ENCODE measurements at places on chromosomes 2 and 18.

DNA sequence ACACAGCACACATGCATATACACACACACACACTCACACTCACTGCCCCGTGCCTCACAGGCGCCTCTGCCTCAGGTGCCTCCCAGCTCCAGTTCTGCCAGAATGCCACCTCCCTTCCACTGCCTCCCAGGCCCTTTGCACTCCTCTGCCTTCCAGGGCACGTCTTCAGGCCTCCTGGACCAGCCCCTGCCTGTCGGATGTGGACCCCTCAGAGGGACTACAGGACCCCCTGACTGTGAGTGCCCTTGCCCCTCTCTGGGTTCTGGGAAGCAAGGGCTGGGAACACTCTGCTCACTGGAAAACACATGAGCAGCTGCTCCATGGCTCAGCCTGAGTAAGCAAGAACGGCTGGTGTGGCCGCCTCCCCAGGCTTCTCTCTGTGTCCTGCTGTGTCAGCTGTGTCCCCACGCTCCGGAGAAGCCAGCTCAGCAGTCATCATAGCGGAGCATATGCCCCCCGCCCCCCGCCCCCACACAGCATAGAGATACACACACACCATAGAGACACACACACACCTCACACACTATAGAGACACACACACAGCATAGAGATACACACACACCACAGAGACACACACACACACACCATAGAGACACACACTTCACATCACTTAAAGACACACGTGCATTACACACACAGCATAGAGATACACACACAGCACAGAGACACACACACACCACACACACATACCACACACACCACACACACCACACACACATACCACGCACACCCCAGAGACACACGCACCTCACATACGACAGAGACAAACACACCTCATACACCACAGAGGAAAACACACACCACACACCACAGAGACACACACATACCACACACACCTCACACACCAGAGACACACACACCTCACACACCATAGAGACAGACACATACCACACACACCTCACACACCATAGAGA, 271.3 kb downstream of the CYRIA start:
- DNase-seq = no peak

- no peak for DNase-seq
These were observed 54.9 kb downstream of the TET3 start for GRCh38 chr2:74039611-74040010.

- no peak for DNase-seq
These were observed 229.5 kb upstream of the ZC3H15 start for GRCh38 chr2:186256540-186256939.

DNA sequence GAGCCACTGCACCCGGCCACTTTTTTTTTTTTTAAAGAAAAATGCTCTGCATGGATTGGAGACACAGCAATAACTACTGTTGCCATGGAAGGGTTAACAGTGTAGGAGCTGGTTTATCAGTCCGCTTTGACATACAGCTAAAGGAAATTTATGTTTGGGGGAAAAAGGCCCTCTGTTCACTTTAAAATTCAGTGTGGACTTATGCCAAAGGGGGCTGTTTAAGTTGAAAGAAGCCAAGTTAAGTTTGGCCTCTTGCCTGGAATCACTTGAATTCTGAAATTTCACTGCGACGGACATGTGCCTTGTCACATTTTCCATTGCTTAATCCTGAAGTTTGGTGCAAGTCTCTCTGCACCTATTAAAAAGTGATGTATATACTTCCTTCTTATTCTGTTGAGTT, 3.1 kb downstream of the KCNE4 start:
- DNase-seq = no peak

DNA sequence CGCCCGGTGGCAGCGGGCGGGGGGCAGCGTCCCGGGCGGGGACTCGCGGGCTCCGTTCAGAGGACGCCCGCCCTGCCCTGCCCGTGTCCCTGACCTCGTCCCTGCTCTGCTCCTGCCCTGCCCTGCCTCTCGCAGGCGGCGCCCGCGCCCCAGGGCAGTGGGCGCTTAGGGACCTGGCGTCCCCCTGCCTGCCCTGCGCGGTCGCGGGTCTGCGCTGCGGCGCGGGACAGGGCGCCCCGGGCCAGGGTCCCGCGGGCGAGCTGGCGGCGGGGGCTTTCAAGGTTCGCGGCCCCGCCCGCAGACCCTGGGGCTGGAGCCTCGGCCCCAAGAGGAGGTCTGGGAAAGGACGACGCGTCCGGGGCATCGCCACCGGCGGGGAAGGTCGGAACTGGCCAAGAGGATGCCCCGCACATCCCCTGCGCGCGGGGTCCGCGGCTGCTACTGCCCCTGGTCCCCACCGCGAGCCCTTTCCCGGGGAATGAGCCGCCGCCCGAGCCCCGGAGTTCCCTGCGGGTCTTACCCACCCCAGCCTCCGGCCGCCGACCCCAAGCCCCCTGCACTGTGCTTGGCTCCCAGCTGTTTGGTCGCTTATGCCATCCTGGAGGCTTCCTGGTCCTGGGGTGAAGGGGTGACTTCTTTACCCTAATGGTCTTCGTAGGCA, 679 bp downstream of the RNF144A start:
- no peak for DNase-seq

GRCh38 chr2:54904836-54905235, 145.4 kb downstream of the RTN4 start:
- no peak for DNase-seq

DNA sequence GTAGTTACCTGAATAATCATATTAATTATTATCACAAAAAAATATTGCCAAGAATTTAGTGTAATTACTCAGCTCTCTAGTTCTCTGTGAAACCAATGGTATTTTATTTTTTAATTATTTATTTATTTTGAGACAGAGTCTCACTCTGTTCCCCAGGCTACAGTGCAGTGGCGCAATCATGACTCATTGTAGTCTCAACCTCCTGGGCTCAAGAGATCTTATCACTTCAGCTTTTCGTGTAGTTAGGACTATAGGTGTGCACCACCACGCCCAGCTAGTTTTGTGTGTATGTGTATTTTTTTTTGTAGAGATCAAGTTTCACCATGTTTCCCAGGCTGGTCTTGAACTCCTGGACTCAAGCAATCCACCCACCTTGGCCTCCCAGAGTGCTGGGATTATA, 440.4 kb upstream of the CDH20 start:
- no peak for DNase-seq

DNA sequence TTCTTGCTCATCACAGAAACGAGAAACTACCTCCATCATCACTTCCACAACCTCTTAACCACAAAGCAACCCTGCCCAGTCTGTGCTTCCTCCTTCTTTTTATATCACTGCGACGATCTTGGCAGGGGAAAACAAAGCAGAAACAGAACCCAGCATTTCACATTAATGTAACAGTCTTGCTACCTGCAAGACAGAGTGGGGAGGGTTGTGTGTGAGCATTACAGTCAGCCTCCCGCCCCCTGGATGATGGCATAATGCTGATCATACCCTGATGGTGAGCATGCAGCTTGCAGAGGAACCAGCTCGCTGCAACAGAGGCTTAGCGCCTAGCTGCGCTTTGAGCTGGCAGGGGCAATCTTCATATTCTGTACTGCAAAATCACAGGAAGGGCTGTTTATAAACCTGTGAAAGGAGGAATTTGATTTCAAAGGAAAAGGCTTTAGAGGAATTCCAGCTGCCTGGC, 376.1 kb downstream of the IRS1 start:
- no peak for DNase-seq

GRCh38 chr2:12641441-12641840, 75.3 kb upstream of the TRIB2 start:
- no peak for DNase-seq
